AG09319 (cell line): ENCODE measurements at places on chromosomes 4 and X.

DNA sequence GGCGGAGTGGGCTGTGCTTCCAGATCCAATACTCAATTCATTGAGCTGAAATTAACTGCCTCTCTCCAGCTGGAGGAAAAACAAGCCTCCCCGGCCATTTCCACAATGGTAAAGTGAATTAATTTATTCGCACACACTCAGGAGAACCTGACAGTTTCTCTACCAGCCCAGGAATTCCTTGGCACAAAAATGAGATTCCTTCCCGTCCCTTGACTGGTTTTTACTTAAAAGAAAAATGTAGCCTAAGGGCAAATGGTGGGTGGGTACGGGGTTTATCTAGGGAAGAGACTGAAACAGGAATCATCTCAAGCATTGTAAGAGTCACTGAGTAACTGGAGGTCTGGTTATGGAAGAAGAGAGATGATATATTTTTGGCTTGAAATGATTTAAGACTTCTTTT, 102.7 kb downstream of the VCX3A start:
- DNase-seq, result no peak

DNA sequence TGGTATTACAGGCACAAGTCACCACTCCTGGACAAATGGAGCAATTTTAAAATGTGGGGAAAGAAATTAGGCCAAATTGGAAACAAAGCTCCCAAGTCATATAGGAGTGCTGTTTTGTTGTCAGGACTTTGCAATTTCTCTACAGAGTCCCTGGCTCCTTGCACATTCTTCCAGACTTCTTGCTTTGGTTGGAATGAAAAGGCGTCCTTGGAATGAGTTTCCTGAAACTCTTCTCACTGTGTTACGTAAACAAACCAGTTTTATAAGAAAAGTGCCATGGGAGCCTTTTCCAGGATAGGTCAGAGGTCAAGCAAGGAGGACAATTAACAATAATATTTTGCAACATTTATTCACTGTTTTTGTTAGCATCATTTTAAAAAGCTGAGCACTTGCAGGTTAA, 32.4 kb upstream of the KIT start:
- DNase-seq, result no peak

- DNase-seq, result no peak
Measured at GRCh38 chr4:88360256-88360655, 18.4 kb upstream of the HERC6 start.

DNA sequence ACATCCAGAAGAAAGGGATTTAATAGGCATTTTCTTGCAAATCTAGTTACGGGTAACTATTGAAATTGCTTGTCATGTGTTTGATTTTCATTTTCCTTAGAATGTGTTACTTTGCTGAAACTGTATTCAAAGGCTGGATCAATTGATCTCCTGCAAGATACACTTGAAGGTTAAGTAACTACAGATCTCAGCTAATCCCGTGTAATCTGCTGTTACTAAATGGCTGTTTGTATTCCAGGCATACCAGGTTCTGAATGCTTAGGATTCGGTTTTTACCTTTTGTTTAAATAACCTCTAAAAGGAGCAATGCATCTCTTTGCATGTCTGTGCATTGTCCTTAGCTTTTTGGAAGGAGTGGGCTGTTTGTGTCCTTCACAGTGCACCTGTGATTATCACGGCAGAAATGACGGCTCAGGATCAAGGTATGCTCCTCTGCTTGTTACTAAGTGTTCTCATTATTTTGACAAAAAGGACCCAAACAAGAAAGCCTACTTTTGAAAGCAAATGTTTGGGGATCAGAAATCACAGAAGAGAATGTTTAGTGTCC, at the start of gene LRIT3:
LRIT3 (plus strand) TSS at position 212 of the 547 bp plus-strand sequence; CDS start at position 307, 95 bp downstream.
- no peak for DNase-seq

GRCh38 chr4:127134490-127134889, 498.3 kb upstream of the INTU start:
- no peak for DNase-seq

DNA sequence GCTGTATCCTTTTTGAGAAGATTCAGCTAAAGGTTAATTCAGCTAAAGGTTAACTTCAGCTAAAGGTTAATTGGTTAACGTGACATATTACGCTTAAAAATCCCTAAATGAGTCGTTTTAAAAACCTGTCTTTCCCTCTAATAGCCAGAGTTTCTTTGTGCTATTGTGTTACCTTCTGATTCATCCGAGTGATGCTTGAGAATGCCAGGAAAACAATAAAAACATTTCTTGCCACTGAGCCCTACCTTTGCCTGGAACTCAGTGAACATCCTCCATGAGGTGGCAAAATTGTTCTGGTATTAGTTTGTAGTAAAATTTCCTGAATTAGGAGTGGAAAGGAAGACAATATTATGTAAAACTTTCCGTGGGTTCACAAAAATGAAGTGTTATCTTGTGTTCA, 13.7 kb upstream of the TMPRSS11E start:
- no peak for DNase-seq
